ENCODE measurements at places on chromosomes 4 and X. TPM values are rescaled to one million over a fixed set of nuclear protein-coding genes. Genes with fewer than 3 reads are reported as not detected.

- DNase-seq: no peak
Observed at GRCh38 chr4:169881769-169882168, 124.0 kb upstream of the HPF1 start.

GRCh38 chr4:105462576-105462975 lies 11.3 kb downstream of the PPA2 start:
- no peak for DNase-seq

GRCh38 chrX:84144281-84144680 lies 43.7 kb downstream of the RPS6KA6 start:
- no peak for DNase-seq

Gene FGFR3
- 57.4 TPM for total RNA-seq

Gene DCHS2
- 0.43 TPM for total RNA-seq

- DNase-seq: no peak
Observed at GRCh38 chr4:74805601-74806000, 11.3 kb upstream of the BTC start.
